ENCODE measurements at places on chromosomes 3 and 15.

GRCh38 chr3:38987456-38987855 lies 64.3 kb downstream of the SCN11A start:
- no peak for DNase-seq

- no peak for DNase-seq
Observed at GRCh38 chr3:108462899-108463298, 47.5 kb downstream of the MYH15 start.

DNA sequence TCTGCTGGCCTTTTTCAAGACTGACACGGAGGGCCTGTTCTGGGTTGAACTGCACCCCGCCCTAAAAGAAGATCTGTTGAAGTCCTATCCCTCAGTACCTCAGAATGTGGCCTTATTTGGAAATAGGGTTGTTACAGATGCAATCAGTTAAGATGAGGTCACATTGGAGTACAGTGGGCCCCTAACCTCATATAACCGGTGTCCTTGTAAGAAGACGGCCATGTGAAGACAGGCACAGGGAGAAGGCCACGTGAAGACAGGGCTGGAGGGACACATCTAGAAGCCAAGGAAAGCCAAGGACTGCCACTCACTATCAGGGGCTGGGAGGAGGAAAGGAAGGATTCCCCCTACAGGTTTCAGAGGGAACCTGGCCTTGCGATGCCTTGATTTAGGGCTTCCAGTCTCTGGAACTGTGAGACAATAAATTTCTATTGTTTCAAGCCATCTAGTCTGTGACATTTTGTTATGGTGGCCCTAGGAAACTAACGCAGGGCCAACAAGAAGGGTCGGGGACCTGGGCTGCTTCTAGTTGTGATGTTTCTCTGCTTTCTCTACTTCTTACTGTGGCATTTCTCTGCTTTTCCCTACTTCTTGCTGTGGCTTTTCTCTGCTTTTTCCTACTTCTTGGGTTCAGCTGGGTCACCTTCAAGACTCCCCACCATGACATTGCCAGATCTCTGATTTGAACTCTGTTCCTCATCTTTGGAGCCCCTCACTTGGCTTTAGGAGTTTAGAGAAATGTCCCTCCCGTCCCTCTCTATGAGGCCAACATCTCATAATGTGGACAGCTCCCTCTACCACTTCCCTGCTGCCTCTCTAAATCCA lies 4.8 kb upstream of the CCDC174 start:
- DNase-seq = no peak

GRCh38 chr3:160016972-160017371 lies 28.3 kb downstream of the IL12A start:
- DNase-seq = no peak

GRCh38 chr15:86624261-86625036 lies 544.8 kb downstream of the AGBL1 start:
- peak; percentile 26 for DNase-seq

DNA sequence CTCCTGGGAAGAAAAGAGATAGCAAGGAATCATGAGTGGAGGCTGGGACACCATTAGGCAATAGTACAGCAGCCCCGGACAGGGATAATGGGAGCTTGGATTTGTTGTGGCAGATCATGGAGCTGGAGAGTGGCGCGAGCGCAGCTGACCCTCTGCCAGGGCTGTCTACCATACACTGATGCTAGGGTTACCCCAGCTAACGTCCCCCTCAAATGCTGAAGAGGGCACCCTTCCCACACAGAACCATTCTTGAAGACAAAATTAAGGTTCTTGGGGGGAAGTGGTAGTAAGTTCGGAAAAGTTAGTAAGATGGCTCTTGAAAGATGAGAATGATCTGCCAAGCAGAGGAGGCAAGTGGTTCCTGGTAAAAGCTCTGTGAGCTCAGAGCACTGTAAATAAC lies 61.1 kb downstream of the ST3GAL6 start:
- DNase-seq = no peak

GRCh38 chr3:186129206-186129605 lies 20.3 kb upstream of the ETV5 start:
- DNase-seq = no peak

DNA sequence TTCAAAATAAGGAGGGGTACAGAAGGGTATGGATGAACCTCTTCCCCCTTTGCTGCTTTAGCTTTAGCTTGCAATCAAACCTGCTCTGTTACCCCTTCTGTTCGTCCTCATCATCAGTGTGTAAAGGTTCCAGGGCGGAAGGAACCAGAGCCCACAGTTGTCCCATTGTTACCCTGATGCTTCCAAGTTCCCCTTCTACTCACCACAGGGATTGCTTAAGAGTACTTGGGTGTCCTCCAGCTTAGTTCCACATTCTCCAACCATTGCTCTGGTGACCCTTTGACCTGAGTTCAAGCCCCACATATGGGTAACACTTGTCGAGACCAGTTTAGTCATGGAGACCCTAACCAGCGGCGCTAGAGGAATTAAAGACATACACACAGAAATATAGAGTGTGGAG lies 1080.1 kb upstream of the ALCAM start:
- DNase-seq = no peak

DNA sequence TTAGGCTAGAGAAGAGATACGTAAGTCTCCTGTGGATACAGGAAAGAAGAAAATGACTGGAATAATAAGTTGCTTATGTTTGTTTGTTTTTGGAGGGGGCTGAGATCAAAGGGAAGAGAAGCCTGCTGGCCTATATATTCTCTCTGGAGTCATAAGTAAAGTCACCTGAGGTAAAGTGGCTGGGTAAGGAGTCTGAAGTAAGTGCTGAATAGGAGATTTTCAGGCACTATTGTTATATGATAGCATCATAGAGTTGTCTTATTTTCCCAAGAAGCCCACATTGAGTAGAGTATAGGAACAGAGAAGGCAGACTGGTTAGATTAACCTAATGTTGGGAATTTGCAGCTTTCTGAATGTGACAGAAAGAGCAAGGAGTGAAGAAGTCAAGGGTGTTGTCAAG lies 10.7 kb downstream of the TBC1D23 start:
- DNase-seq = no peak

GRCh38 chr15:60672400-60672799 lies 193.5 kb upstream of the ICE2 start:
- no peak for DNase-seq

- peak; percentile 70 for DNase-seq
Observed at GRCh38 chr15:62770752-62771151, 271.8 kb upstream of the TPM1 start.

GRCh38 chr15:25182098-25182478 lies 227.3 kb downstream of the SNRPN start:
- DNase-seq = no peak

DNA sequence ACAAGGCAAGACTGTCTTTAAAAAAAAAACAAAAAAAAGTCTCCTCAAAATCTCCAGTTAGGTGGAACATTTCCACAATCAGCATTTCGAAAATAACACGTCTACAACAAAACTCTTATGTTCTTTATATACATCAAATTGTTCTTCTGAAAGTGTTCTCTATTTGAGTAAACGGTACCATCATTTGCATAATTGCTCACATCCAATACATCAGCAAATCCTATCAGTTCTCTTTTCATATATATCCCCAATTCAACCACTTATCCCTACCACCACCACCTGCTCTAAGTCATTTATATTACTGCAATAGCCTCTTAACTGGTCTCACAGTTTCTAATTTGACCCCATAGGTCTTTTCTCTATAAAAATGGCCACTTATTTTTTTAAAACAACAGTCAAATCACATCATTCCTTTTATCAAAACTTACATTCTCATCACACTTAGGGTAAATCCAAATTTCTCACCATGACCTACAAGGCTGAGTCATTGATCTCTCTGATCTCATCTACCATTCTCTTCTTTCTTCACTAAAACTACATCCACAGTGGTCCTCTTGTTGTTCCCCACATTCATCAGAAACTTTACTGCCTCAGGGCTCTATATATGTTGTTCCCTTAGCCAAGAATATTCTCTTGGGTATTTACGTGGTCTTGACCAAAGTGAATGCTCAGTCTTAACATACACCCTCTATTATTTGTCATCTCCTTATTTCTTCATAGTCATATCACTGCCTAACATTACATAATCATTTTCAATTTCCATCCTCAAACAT lies 237.0 kb downstream of the SCAPER start:
- no peak for DNase-seq

- no peak for DNase-seq
Observed at GRCh38 chr3:49724586-49724985, 835 bp upstream of the GMPPB start.

DNA sequence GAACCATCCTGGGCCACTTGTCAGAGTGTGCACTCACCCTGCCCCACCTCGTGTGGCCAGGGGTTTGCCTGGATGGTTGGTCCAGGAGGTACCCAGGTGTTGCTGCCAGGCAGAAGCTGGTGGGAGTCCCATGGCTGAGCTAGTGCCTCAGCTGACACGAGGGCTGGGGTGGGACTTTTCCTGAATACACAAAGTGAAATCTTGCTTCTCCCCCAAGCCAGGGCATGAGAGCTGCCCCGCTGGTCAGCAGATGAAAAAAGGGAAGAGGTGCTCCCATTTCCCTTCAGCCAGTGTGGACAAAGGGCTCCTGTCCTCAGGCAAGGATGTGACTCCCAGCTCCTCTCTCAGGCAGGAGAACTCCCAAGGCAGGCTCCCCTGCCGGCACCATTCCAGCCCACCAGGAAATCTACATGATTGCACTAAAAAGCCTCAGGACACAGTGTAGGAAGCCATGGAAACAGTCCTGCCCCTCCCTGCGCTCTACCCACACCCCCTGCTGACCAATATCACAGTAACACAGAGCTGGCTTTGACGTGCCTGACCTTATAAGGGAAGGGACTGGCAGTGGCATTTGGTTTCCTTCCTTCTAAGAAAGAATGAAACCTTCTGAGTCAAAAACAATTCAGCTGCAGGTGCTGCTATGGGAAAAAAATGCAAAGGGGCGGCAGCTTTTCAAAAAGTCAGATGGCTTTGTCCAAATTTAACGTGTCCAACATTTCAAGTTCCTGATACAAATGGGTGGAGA lies 33.9 kb downstream of the MYO5C start:
- DNase-seq = no peak
